ENCODE measurements at places on chromosomes 3 and 15. TPM values are rescaled to one million over a fixed set of nuclear protein-coding genes. Genes with fewer than 3 reads are reported as not detected.
A peak's percentile ranks its signal among the peaks of the same experiment; 100 is the strongest.

DNA sequence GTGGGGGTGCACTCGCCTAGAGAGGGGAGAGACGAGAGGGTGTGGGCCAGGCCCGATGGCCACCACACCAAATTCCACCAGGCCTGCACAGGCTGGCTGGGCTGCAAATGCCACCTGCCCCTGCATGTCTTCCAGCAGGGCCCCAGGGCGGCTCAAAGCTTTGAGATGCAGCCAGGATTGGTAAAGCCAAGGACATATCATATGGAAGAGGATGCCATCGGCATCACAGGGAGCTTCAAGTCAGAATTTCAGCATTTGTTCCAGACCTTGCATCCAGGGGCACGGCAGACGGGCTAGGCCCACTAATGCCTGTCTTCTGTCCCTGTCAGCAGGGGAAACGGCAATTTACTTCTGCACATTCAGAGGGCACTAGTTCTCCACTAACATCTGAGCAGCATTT, 97.8 kb downstream of the NUP210 start:
- H3K4me3 ChIP-seq = no peak overlapping the region
- no peak overlapping the region for H3K27ac ChIP-seq
- H3K4me1 ChIP-seq = no peaks in the 10 kb centered on the region

DNA sequence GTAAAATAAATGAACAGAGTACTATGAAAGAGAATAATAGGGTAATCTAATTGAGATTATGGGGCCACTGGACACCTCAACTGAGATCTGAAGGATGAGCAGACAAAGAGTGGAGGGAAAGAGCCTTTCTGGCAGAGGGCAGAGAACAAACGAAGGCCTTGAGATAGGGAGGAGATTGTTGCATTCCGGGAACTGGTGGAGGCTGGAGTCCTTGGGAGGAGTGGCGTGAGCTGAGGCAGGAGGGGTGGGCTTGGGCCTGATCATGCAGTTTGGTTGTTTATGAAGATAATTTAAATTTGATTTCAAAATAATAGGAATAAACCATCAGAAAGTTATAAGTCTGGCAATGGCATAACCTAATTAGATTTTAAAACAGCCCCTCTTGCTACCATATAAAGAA, 59.5 kb upstream of the GALNT15 start:
- no peaks in the 10 kb centered on the region for H3K4me1 ChIP-seq
- no peak for DNase-seq
- H3K27ac ChIP-seq = no peak overlapping the region
- H3K4me3 ChIP-seq = no peak overlapping the region
- no peaks in the 10 kb centered on the region for H3K36me3 ChIP-seq
- no peaks in the 10 kb centered on the region for H3K27me3 ChIP-seq

DNA sequence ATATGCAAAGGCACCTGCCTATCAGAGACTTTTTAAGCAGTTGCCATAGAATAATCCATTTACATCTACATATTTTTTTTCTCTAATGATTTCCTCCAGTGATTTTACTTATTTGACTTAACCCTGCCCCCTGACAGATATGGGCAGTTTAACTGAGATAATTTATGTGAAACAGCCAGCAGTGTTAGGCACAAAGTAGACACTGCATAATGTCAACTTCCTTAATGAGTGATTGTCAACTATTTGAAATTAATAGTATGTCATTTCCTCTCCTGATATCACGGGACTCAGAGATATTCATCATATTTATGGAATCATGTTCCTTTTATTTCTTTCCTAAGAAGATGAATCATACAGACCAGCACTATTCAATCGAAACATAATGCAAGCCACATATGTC, 179.9 kb upstream of the ATP10A start:
- no peak for DNase-seq
- no peaks in the 10 kb centered on the region for H3K36me3 ChIP-seq
- H3K27ac ChIP-seq = no peak overlapping the region
- no peaks in the 10 kb centered on the region for H3K27me3 ChIP-seq
- H3K4me3 ChIP-seq = no peak overlapping the region

DNA sequence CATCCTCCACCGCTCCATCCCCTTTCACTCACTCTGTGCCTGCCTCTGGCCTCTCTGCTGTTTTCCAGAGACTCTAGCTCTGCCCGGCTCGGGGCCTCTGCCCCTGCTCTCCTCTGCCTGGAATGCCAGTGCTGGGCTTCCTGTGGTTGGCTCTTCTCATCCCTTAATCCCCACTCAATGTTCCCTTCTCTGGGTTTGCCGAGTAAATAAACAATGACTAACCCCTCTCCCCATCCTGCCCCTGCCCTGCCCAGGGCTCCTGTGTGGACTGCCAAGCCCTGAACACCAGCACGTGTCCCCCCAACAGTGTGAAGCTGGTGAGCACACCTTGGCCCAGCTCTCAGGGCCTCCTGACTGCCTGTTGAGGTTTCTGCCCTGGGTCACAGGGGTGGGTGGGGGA, 12.2 kb downstream of the STAB1 start:
- no peaks in the 10 kb centered on the region for H3K27me3 ChIP-seq
- H3K4me1 ChIP-seq = no peaks in the 10 kb centered on the region
- DNase-seq = no peak
- no peaks in the 10 kb centered on the region for H3K36me3 ChIP-seq
- no peak overlapping the region for H3K4me3 ChIP-seq

DNA sequence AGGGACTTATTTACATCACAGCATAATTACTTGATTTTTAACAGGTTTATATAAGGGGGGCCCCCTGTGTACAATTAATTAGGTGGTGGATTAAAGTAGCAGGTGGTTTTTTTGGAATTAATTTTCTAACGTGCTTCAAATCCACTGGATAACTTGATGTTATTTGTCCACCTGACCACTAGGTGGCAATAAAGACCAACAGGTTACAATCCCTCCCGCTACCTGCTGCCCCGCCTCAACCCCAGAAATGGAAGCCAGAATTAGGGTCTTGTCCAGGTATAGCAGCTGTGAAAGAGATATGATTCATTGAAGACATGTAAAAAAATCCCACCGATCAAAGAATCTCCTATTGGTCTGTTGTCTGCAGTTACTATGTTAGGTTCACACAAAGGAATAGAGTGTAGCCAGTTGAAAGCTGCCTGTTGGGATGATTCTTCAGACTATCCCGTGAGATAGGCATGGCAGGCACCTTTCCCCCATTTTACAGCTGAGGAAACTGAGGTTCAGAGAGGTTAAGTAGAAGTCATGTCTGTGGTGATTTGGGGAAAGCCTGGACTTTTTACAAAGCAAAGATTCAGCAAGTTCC, 44.0 kb downstream of the MFSD1 start:
- H3K36me3 ChIP-seq = no peaks in the 10 kb centered on the region
- peak; percentile 41 for DNase-seq
- H3K27me3 ChIP-seq = peaks cover 13% of the 10 kb centered on the region

GRCh38 chr15:40353697-40354096, 2.9 kb downstream of the PHGR1 start:
- H3K4me3 ChIP-seq = no peak overlapping the region
- DNase-seq = no peak
- H3K4me1 ChIP-seq = peaks cover 19% of the 10 kb centered on the region
- H3K27ac ChIP-seq = no peak overlapping the region
- H3K27me3 ChIP-seq = no peaks in the 10 kb centered on the region
- no peaks in the 10 kb centered on the region for H3K36me3 ChIP-seq

DNA sequence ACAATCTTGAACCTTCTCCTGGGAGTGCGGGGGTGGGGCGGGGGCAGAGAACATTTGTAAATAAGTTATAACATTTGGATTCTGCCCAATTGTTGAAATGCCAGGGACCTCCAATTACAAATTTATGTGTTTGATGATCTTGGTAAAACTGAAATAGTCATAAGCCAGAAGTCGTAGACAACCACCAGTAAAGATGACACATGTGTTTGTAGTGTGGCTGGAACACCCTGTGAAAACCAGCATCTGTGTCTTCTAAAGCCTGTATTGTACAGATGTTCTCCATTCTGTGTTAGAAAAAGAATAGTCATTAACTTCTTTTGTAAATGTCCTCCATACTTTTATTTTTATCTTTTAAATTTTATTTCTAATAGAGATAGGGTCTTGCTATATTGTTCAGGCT, 61.8 kb downstream of the ARIH1 start:
- no peak overlapping the region for H3K27ac ChIP-seq
- no peaks in the 10 kb centered on the region for H3K4me1 ChIP-seq
- DNase-seq = no peak
- no peaks in the 10 kb centered on the region for H3K36me3 ChIP-seq
- H3K4me3 ChIP-seq = no peak overlapping the region

DNA sequence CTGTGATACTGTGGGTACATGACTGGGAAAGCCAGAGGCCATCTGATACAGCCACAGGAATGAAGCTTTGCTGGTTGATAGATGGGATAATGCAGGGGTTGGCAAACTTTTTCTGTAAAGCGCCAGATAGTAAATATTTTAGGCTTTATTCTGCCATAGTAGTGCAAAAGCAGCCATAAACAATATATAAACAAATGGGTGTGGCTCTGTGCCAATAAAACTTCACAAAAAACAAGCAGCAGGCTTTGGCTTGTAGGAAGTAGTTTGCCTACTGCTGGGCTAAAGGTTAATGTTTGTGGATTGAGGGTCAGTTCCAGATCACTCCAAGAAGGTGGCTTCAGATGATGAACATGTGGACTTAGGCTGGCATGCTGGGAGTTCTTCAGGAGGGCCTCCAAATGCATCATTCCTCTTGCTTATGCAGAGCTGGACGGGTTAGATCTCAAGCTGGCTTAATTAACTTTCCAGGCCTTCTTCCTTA, 305.7 kb downstream of the RPLP1 start:
- H3K27me3 ChIP-seq = no peaks in the 10 kb centered on the region
- H3K36me3 ChIP-seq = no peaks in the 10 kb centered on the region
- no peak overlapping the region for H3K27ac ChIP-seq
- H3K4me1 ChIP-seq = no peaks in the 10 kb centered on the region

DNA sequence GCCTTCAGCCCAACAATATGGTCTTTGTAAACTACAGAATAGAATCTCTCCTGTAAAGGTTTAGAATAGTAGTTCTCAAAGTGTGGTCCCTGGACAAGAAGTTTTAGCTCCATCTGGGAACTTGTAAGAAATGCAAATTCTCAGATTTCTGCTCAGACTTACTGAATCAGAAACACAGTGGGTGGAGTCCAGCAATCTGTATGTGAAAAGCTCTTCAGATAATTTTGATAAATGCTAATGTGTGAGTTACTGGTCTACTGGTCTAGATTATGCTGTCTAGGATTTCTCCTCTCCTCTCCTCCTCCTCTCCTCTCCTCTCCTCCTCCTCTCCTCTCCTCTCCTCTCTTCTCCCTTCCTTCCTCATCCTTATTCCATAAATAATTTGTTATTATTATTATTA, 57.5 kb downstream of the RBMS3 start:
- H3K4me1 ChIP-seq = peaks cover 60% of the 10 kb centered on the region
- DNase-seq = no peak
- no peaks in the 10 kb centered on the region for H3K36me3 ChIP-seq
- no peak overlapping the region for H3K4me3 ChIP-seq

DNA sequence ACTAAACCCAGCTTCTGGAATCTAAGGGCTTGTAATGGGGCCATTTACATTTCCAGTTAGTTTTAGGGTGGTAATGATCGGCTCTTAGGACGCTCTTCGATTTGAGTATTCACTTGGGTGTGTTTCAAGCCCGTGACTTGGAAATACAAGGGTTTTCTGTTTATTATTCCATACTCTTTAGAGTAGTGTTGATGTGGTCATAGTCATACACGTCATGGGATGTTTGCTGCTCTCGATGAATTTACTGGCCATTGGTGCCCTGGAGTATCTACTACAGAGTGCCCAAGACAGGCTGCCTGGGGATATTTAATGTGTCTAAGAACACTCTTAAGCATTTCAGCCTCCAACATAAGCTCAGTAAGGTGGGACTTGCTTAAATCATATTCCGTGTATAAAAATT, 64.1 kb downstream of the PTPRG start:
- H3K27me3 ChIP-seq = no peaks in the 10 kb centered on the region
- H3K36me3 ChIP-seq = no peaks in the 10 kb centered on the region
- no peak for DNase-seq
- H3K4me3 ChIP-seq = no peak overlapping the region

GRCh38 chr3:14278265-14278798, 99.7 kb downstream of the LSM3 start:
- H3K27me3 ChIP-seq = no peaks in the 10 kb centered on the region
- no peak overlapping the region for H3K27ac ChIP-seq
- no peaks in the 10 kb centered on the region for H3K36me3 ChIP-seq
- peaks cover 7% of the 10 kb centered on the region for H3K4me1 ChIP-seq
- DNase-seq = no peak

GRCh38 chr15:61724251-61724939, 335.9 kb downstream of the VPS13C start:
- no peak overlapping the region for H3K27ac ChIP-seq
- H3K4me1 ChIP-seq = no peaks in the 10 kb centered on the region
- H3K4me3 ChIP-seq = no peak overlapping the region
- H3K27me3 ChIP-seq = no peaks in the 10 kb centered on the region

- no peaks in the 10 kb centered on the region for H3K4me1 ChIP-seq
- H3K36me3 ChIP-seq = no peaks in the 10 kb centered on the region
- no peak for DNase-seq
- H3K27ac ChIP-seq = no peak overlapping the region
- H3K4me3 ChIP-seq = no peak overlapping the region
Measured at GRCh38 chr3:178195824-178196223, 340.4 kb upstream of the KCNMB2 start.

- H3K4me1 ChIP-seq = peaks cover 18% of the 10 kb centered on the region
- no peaks in the 10 kb centered on the region for H3K36me3 ChIP-seq
- H3K27ac ChIP-seq = no peak overlapping the region
- DNase-seq = no peak
Measured at GRCh38 chr3:132593241-132593946, 3.7 kb upstream of the ACKR4 start.

Gene CTXND1
- not detected for total RNA-seq

Gene NIT2
- 61.5 TPM for total RNA-seq

Gene CILP
- 0.04 TPM for total RNA-seq

Gene CYB561D2
- 8.2 TPM for total RNA-seq

Gene SLC24A5
- not detected for total RNA-seq

Gene CLDN16
- 0.09 TPM for total RNA-seq

Gene CPNE9
- not detected for total RNA-seq

Gene ERC2
- 1.4 TPM for total RNA-seq

Gene SNTN
- total RNA-seq = not detected

Gene TRPM1
- not detected for total RNA-seq

Gene GOLGA6B
- total RNA-seq = not detected

Gene LRTM1
- not detected for total RNA-seq

Data from A673 (cell line).